NCI-H69 (cell line): ENCODE measurements at places on chromosomes 6 and 20.
A peak's percentile ranks its signal among the peaks of the same experiment; 100 is the strongest.

GRCh38 chr6:83872386-83873118, 13.1 kb downstream of the CYB5R4 start:
- DNase-seq, result no peak

GRCh38 chr6:144559865-144560593, 274.9 kb downstream of the UTRN start:
- no peak for DNase-seq

DNA sequence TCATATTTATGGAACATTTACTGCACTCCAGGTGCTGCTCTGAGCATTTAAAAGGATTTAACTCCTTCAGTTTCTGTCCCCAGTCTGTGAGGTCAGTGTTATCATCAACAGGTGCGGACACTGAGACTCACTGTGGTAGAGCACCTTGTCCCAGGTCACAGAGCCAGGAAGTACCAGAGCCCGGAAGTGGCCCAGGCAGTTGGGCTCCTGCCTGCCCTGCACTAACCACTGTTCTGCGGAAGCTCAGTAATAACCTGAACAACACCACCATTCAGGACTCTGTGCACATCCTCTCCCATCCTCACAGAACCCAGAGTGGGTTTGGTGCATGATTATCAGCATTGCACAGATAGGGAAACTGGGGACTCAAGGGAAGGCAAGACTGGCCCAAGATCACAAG, 16.8 kb upstream of the SIRPG start:
- no peak for DNase-seq

DNA sequence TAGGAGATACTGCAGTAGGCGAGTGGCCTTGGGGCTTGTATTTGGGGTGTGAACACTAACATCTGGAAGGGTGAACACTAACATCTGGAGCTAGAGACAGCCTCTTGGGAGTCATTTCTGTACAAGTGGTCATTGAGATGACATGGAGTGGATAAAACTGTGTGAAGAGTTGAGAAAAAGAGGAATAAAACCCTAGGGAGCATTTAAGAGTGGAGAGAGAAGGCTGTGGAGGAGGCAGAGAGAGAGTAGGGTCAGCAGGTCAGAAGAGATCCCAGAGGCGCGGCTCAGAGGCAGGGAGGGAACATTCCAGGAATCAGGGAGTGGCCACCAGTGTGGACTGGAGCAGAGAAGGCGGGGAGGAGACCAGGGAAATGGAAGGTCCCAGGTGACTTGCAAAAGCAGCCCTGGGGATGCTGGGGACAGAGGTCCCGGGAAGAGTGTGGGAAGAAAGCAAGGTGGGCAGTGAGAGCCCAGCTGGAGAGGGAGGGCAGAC, 202.0 kb upstream of the RNF24 start:
- DNase-seq, result no peak

DNA sequence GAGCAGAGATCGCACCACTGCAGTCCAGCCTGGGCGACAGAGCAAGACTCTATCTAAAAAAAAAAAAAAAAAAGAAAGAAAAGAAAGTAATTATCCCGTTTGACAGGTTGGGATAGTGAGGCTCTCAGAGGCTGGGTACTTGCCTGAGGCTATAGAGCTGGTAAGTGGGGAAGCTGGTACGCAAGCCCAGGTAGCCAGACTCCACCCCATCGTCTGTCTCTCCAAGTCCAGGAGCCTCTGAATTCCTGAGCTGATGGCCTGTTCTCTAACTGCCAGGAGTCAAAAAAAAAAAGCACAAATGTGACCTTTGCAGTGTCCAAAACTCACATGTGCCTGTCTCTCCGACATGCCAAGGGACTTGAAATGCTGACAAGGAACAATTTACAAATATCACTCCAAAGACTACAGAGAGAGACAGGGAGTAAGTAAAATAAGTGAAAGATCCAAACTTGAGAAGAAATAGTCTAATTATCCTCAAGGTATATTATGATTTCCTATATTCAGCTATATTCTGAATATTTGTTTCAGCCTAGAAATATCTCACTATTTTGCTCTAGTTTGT, 109.1 kb upstream of the SCAF8 start:
- peak; percentile 25 for DNase-seq

DNA sequence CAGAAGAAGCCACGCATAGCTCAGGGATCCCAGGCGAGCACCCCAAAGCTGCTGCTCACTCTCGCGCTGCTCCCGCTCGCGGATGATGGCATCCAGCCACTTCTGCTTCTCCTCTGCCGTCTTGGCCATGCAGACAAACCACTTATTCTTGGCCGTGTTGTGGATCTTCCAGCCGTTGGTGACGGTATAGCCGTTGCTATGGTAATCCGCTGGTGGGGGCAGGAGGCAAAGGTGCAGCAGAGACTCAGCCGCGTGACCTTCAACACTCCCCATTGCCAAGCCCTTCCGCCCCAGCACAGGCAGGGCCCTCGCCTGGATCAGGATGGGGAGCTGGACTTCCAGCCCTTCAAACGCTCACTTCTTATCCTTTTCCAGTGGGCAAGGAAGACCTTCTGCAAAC, 136.9 kb downstream of the PREX1 start:
- DNase-seq, result no peak

- peak; percentile 21 for DNase-seq
Observed at GRCh38 chr20:20832715-20833114, 120.3 kb upstream of the RALGAPA2 start.

GRCh38 chr6:159608961-159609651, 83.9 kb downstream of the SOD2 start:
- DNase-seq, result peak; percentile 38

DNA sequence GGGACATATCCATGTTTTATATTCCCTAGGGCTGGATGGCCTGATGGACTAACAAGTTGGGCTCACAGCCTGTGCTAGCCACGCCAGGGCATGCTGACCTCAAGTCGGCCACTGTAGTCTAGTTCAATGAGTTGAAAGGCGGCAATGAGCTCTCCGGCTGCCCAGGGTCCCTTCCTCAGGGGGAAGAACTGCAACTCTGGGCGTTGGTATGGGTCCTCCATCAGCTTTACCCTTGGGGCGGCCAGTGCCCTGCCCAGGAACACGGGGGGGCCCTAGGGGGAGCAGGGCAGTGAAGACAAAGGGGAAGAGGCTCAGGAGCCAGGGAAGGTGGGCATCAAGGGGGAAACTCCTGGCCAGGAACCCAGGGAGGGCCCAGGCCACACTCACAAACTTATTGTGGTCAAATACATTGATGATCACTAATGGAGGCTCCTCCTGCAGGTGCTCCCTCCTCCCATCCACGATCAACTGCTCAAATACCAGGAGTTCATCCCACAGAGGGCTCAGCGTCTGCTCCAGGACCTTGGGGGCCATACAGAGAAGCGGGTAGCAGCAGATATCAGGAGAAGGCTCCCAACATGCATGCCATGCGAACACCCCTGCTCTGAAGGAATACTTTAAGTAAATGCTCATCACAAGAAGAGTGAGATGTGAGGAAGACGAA, 32.8 kb upstream of the SPAG4 start:
- DNase-seq, result no peak

DNA sequence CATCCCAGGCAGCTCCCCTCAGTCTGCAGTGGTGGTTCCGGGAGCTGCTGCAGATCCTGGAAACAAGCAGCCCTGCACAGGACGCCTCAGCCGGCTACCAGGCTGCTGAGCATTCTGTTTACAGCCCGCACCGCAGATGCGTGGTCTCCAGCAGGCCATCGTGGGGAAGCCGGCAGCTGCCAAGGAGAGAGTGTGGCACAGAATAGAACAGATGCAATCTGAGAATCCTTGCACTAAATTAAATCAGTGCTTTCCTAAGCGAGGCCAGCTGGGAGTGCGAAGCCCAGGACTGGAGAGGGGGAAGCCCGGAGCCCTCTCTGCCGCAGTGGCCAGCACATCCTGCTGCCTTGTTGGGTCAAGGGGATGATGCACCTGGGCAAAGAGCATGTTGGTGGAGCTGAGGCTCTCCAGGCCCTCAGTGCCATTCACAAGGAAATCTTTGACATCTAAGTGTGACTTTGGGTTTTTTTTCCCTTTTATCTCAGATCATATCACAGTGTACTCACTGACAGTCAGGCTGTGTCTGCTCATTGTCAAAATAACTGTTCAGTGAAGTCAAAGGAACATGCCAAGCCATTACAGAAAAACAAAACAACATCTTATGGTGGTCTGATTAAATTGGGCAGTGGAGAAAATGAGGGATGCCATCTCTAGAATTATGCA, 118.1 kb downstream of the SYNDIG1 start:
- DNase-seq, result no peak
